BJ (cell line): ENCODE measurements at places on chromosomes 11 and 22.

DNA sequence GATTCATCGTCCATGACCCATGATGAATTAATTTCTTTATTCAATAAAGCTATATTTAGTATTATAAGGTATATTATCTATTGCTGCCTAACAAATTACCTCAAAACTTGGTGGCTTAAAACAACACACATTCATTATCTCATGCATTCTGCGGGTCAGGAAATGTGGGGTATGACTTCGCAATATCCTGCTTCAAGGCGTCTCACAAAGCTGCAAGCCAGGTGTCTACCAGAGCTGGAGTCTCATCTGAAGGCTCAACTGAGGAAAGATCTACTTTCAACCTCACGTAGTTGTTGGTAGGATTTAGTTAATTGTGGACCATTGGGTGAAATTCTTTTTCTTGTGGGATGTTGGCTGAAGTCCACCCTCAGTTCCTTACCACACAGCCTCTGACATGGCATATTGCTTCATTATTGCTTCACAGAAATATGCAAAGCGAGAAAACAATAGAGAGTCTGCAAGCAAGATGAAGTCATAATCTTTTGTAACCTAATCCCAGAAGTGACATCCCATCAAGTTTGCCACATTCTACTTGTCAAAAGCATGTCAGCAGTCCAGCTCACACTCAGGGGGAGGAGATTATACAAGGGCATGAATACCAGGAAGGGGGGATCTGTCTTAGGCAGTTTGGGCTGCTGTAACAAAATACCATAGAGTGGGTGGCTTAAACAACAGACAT, 45.1 kb downstream of the KREMEN1 start:
- DNase-seq: no peak

- DNase-seq: no peak
Observed at GRCh38 chr11:102456381-102456780, 3.8 kb upstream of the TMEM123 start.

DNA sequence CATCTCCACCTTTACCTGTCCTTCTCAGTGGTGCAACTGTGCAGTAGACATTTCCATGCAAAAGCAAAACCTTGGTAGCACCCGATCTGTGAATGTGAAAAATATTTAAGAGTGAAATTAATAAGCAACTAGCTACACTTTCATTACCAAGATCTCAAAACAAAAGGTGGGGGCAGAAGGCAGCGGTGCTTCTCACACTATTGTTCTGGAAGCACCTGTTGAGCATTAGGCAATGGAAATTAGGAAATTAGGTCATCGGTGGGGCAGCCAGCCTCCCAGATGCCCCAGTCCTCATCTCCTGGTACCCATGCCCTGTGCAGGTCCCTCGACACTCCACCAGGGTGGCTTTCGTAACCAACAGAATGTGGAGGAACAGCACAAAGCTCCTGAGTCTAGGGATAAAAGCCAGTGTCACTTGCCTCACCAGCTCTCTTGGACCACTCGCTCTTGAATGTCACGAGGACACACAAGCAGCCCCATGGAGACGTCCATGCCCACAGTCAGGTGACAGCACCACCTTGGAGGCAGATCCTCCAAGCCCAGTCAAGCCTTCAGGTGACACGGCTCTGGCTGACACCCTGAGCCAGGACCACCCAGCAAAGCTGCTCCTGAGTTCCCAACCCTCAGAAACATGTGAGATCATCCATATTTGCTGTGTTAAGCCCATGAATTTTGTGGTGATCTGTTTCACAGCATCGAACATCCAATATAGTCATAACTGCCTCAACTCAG, 3.3 kb downstream of the LTO1 start:
- DNase-seq: no peak

- DNase-seq: no peak
Observed at GRCh38 chr11:78426845-78427244, 9.2 kb upstream of the GAB2 start.

DNA sequence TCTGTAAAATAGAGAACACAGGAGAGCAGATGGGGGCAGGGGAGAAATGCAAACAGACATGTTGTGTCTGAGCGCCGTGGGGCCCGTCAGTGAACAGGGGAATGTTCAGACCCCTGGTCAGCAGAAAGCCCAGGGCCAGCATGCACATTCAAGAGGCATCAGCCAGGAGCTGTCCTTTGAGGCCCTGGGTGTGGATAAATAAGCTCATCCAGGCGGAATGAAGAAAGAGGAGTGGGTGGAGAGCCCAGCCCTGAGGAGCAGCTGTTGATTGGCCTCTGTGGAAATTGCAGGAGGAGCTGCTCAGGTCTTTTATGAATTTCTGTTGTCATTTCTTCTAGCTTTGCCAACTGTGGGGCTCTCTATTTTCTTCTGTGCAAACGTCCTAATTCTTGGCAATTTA, 49.7 kb upstream of the CECR2 start:
- DNase-seq: no peak

- DNase-seq: no peak
Observed at GRCh38 chr11:57378186-57378585, 2.8 kb downstream of the PRG3 start.

DNA sequence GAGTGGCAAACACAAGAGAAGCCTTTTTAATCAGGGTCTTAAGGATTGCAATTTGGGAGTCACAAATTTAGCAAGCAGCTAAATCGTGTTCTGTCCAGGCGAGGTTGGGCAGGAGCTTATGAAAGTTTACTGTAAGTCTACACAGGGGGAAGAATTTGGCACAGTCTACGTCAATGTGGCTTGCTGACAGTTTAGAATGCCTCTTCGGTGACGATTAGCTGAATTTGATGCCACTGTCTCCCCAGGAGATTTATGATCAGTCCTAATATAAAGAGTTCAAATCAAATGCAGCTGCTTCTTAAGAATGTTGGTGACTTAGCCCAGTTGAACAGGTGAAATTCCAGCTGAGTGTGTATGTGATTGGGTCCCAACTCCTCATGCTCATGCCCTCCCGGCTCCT, 114.1 kb upstream of the CLPB start:
- DNase-seq: no peak

GRCh38 chr22:29030618-29031226, 30.9 kb downstream of the C22orf31 start:
- no peak for DNase-seq

DNA sequence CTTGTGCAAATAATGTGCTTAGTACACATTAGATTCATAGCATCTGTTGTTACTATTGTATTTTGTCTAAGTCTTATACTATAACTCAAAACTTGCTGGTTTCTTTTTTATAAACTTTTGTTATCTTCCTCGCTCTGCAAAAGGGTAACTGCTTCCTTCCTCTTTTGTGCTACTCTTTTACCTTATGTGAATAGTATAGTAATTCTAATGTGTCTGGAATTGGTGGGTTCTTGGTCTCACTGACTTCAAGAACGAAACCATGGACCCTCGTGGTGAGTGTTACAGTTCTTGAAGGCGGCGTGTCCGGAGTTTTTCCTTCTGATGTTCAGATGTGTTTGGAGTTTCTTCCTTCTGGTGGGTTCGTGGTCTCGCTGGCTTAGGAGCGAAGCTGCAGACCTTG, 563.1 kb upstream of the LUZP2 start:
- DNase-seq: no peak

DNA sequence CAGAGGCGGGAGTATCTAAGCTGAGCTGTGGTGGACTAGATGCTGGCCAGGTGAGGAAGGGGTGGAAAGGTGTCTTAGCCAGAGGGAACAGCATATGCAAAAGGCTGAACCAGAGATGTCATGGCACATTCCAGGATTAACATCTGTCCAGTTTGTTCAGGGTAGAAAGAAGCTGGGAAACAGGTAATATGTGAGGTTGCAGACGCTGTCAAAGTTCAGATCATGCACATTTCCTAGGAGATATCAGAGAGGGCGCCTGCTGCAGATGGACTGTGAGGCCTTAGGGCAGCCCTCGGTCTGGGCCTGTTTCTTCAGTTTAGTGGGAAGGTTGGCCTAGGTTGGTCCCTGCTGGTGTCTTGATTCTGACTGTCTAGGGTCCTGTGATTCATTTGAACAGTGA, 97.7 kb upstream of the CRYBB3 start:
- DNase-seq: no peak

DNA sequence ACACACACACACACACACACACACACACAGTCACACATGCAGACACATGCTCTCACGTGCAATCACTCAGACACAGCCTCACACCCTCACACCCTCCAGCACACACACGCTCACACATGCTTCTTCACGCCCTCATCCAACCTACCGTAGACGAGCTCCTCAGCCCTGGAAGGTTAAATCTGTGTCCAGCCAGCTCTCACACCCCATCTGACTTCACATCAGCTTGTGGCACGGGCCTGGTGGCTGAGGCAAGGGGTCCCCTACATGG, 1.3 kb upstream of the SCUBE1 start:
- DNase-seq: no peak

- no peak for DNase-seq
Observed at GRCh38 chr11:72514331-72514730, 80.0 kb upstream of the CLPB start.

- DNase-seq: no peak
Observed at GRCh38 chr11:81278991-81279390, 1454.7 kb downstream of the FAM181B start.

DNA sequence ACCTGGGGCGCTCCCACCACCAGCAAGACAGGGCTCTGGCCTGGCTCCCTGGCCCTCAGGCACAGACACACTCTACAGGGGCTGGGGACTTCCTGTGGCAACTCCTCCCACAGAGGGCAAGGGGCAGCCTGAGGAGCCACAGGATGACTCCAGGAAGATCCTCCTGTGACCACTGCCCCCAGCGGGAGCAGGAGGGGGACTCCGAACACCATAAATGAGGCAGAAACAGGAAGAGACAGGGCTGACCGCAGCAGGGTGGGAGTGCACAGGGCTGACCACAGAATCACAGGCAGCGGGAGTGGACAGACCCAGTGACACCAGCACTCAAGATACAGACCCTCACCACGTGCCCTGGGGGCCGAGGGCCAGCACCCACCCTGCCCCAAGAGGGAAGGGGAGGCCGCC, 10.8 kb downstream of the ARAP1 start:
- DNase-seq: no peak

GRCh38 chr11:34505874-34506273, 7.7 kb downstream of the ELF5 start:
- DNase-seq: no peak
